ENCODE measurements at places on chromosomes 3 and 15. TPM values are rescaled to one million over a fixed set of nuclear protein-coding genes. Genes with fewer than 3 reads are reported as not detected.

- DNase-seq, result no peak
Measured at GRCh38 chr3:9158865-9159630, 90.4 kb downstream of the SRGAP3 start.

- DNase-seq, result peak; percentile 3
Measured at GRCh38 chr3:126546549-126547239, 12.0 kb downstream of the C3orf22 start.

- no peak for DNase-seq
Measured at GRCh38 chr3:122563717-122564025, 429 bp downstream of the PARP9 start.

- no peak for DNase-seq
Measured at GRCh38 chr3:114308377-114308776, 14.5 kb downstream of the TIGIT start.

SLC30A4 gene
- not detected for total RNA-seq

- DNase-seq, result no peak
Measured at GRCh38 chr15:80267658-80268057, 15.6 kb upstream of the CTXND1 start.

Data from WTC11 (cell line).